ENCODE measurements at places on chromosomes 5 and 9. TPM values are rescaled to one million over a fixed set of nuclear protein-coding genes. Genes with fewer than 3 reads are reported as not detected.
A peak's percentile ranks its signal among the peaks of the same experiment; 100 is the strongest.

- DNase-seq, result no peak
Observed at GRCh38 chr5:103477678-103478077, 84.9 kb downstream of the NUDT12 start.

GRCh38 chr9:27261517-27262211 lies 35.3 kb downstream of the EQTN start:
- no peak for DNase-seq

The EGFLAM gene
- total RNA-seq, result 14.4 TPM

- DNase-seq, result no peak
Observed at GRCh38 chr5:35862126-35862525, 5.4 kb downstream of the IL7R start.

DNA sequence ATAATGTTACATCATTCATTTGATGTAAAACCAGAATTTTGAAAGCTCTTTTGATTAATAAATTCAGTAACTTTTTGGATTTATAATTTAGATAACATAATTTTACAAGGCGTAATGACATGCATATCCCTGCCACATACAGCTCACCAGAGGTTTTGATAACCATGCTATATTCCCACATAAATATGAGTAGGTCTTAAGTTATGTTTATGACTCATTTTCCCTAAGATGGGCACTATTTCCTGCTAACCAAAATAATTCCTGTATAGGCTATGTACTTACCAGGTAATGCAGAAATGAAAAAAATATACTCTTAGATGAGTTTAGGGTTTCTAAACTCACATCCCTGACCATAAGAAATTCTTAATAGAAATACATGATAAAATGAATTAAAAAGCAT lies 93.9 kb upstream of the EDIL3 start:
- DNase-seq, result no peak

GRCh38 chr5:179765400-179765799 lies 28.4 kb upstream of the LTC4S start:
- peak; percentile 82 for DNase-seq

DNA sequence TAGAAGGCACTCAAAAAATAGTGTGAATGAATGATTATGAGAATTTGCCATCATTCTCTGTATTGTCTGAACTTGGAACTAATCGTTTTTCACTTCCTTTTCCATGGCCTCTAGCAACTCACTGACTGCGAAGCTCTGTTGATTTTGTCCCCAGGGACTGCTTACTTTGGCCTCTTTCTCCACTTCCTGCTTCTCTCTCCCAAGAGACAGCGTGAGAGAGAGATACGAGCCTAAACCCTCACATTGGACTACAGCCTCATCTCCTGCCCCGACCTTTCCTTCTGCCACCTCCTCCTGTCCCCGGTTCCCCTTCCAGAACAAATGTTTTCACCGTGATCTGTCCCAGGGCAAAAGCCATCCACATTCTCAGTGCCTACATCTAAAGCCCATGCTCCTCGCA lies 300.8 kb upstream of the PANK3 start:
- DNase-seq, result no peak

DNA sequence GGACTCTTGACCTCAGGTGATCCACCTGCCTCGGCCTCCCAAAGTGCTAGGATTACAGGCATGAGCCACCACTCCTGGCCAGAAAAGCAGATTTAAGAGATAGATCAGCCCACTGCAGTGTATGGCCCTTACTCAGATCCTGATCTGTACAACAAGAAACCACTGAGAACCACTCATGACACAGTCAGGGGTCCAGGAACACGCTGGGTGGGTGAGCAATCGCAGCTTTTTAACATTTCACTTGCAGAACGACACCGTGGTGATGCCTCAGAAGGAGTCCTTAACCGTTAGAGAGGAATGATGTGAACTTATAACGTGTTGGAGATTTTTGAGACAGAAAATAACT lies 45.3 kb upstream of the NSMF start:
- DNase-seq, result no peak

DNA sequence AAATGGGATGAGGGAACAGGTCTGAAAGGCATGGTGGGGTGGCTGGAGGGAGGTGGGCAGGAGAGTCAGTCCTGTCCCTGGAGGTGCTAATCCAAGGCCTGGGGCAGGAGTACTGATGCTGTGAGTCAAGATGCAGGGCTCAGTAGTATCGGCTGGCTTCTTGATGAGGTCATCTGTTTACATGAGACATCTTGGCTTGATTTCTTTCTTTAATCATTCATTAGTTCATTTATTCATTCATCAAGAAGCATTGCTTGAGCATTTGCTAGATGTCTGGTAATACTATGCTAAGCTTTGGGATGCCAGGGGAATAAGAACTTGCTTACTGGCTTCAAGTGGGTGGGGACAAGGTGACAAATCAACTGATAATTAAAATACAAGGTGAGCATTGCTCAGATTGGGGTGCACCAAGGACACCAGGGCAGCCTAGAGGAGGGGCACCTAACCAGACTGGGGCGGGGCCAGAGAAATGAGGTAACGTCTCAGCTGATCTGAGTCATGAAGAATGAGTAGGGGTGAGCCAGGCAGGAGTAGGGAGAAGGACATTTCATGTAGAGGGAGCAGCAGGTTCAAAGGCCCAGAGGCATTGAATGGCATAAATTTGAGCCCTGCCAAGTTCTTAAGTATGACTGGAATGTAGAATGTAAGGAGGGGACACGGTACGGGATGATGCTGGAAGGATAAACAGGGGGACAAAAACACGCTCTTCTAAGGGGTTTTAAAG lies 88.8 kb downstream of the EGFLAM start:
- no peak for DNase-seq

GRCh38 chr5:118692811-118693342 lies 295.5 kb downstream of the DTWD2 start:
- no peak for DNase-seq

The TOMM5 gene
- 52.1 TPM for total RNA-seq

DNA sequence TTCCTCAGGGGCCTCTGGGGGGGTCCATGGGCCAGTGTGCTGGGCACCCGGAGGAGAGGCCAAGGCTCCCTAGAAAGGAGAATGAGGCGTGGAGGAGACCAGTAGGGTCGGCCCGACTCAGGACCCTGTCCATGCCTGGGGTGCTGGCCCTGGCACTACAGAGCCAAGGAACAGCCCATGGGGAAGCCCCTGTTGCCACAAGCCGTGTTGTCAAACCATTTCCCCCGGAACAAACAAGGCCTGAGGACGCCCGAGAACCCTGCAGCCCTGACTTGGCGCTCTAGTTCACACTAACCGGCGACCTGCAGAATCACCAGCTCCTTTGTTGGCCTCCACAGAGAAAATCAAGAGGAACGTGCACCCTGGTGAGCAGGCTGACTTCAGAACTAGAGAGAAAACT lies 41.6 kb upstream of the SLC12A7 start:
- no peak for DNase-seq

DNA sequence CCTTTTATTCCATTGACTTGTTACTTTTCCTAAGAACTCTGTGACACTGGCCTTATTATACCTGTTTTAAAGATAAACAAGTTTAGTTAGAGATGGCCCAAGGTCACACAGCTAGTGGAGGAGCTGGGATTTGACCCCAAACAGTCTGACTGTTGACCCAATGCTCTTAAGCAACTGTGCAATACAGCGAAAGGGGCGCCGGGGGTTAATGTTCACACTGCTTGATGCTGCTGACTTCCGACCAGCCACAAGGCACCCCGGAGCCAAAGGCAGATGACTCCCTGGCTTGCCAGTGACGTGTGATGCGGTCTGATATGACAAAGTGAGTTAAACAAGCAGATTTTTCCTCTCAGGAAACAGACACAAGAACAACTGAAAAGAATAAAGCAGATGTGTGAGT lies 23.9 kb downstream of the PIK3R1 start:
- peak; percentile 87 for DNase-seq

- DNase-seq, result no peak
Observed at GRCh38 chr9:71704796-71705195, 63.5 kb downstream of the CEMIP2 start.

The PTGES gene
- total RNA-seq, result 9.1 TPM

DNA sequence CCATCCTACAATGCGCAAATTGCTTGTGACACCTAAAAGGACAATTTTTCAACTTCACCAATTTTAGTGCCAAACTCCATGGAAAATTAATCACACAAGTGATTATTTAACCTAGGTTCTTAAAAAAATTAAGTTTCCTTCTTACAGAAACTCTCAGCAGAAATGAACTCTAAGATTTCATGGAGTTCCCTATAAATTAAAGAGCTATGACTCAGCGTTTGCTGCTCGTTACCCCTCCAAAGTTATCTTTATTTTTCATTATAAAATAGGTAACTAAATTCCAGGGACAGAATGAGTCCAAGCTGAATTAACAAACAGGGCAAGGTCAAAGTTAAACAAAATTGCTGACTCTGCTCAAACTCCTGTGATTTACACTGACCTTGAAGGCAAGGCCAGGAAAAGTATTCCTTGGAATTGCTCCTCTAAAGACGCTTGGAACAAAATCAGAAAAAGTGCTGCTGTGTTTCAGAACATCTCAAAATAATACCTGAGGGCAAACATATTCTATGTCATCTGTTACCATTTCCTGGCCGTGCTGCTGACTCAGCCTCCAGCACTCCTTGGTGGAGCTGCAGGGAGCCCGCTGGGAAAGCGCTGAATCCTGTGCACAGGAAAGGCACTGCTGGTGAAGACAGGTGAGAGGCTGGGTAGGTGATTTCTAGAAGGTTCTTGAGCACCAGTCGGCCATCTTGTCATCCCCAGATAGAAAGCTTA lies 2.5 kb upstream of the CMBL start:
- DNase-seq, result no peak

- DNase-seq, result no peak
Observed at GRCh38 chr5:89350684-89351083, 467.7 kb upstream of the MEF2C start.

DNA sequence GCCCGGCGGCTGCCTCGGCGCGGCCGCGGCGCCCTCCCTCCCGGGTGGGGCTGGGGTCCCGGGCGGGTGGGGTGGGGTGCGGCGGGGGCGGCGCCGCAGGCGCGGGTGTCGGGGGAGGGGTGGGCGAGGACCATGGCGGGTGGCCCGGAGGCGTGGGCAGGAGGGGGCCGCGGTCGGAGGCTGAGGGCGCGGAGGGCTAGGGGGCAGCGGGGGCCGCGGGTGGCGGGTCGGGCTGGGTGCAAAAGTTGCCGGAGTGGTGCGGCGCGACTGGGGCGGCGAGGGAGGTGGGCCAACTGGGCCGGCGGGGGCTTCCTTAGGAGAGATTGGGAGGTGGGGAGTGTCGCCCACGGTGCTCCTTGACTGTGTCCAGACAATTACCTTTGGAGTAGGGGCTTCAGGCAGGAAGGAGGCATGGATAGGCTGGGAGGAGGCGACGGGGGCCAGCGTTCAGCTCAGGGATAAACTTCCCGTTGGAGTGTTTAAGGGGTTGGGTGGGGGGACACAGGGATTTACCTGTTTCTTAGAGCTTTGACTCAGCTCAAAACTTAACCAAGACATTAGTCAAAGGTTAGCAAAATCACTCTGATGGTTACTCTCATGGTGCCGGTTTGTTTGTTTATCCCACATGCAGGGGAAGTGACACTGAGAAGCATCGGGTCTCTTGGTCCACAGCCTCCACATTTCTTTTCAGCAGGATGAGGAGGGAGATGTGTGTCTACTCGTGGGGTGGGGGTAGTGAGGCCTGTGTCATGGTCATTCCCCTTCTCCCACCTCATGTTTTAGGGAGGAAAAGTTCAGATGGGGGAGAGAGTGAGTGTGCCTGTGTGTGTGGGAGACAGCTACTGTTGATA lies 859 bp downstream of the CSNK1G3 start:
- peak; percentile 86 for DNase-seq

The ARHGEF28 gene
- total RNA-seq, result 18.0 TPM

The TRPM6 gene
- total RNA-seq, result 1.0 TPM
